Right renal cortex interstitium (tissue), 3 donors: ENCODE measurements at places on chromosomes 5 and 9.
A peak's percentile ranks its signal among the peaks of the same experiment; 100 is the strongest.

DNA sequence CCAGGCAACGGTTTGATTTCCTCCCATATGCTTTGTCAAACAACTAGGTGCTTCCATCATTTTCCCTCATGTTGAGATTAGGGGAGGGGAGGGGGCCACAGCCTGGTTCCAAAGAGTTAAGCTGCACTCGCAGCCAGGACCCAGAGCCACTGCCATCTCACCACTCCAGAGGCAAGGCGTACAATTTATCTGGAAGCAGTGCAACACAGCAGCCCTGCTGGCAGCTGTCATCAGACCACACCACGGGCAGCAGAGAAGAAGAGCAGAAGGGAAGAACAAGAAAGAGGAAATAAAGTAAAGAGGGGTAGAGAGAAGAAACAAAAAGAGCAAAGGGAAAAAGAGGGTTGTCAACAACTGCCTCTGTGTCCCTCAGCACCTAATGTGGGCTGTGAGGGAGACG is 38.9 kb downstream of the MED27 start:
- DNase-seq: no peak

DNA sequence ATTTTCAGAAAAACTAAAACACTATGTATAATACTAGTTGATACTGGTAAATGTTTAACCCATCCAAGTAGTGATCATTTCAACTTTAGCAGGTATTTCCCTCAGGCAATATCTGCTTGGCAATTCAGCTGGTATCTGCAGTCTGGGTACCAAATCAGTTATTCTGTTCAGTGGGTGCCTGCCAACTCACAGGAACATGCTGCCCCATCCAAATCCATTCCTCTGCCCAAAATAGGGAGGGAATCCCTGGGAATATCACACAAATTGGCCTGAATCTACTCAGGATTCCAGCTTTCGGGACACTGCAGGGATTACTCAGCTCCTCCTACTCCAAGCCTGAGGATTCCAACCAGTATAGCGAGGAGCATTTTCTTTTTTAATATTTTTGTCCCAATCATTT is 61.7 kb upstream of the PDE4D start:
- no peak for DNase-seq

GRCh38 chr5:78985725-78986223 is 664 bp upstream of the ARSB start:
- no peak for DNase-seq

DNA sequence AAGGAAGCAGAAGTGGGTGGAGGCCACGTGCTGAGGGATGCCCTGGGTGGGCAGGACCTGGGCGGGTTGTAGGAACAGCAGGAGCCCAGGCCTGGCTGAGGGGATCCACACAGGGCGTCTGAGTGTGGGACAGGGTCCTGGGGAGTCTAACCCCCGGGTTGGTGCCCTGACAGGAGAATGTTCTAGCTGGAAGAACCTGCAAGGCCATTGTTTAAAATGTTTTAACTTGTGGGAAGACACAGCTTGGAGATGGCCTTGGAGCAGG is 33.9 kb upstream of the SUSD3 start:
- DNase-seq: no peak

DNA sequence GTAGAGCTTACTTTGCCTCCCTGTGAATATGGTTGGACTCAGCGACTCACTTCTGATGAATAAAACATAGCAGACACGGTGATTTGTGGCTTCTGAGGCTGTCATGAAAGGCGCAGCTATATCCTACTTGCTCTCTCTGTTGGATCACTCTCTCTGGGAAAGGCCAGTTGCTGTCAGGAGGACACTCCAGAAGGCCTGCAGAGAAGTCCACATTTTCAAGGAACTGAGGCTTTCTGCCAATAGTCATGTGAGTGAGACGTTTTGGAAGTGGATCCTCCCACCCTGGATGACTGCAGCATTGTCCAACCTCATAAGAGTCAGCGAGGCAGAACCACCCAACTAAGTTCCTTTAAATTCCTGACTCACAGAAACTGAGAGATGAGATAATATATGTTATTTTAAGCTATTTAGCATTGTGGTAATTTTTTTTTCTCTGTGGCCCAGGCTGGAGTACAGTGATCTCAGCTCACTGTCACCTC is 156.0 kb upstream of the MAST4 start:
- no peak for DNase-seq

GRCh38 chr9:34985311-34985899 is 4.1 kb upstream of the DNAJB5 start:
- no peak for DNase-seq

DNA sequence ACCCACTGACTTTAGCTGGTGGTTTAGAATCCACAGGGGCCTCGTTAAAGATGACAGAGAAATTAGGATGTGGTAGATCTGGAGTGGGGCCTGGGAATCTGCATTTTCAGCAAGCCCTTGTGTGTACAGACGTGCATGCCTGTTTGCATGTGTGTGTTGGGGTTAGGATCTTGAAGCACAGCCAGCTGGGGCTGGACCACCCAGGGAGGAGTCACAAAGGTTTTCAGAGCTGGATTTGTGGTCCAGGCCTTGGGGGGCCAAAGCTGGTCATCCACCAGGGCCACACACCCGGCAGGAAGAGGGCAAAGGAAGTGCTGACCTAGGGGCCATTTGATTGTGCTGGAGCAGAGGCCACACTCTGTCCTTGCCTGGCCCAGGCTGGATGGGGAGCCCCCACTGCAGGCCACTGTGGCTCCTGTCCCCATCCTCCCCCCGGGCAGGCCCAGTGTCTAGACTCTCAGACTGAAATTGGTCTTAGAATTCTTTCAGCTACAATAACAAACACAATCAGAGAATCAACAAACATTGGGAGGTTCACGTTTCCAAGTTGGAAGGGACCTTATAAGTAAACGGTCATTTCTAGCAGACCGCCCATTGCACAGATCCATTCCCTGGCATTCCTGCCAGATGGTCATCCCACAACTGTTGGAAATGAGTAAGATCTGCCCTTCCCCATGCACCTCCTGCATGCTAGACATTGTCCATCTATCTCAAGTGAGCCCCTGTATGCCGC is 10.3 kb downstream of the CDX1 start:
- no peak for DNase-seq

- DNase-seq: no peak
These were observed 135.2 kb downstream of the PTTG1 start for GRCh38 chr5:160556846-160557245.

- no peak for DNase-seq
These were observed 42.7 kb upstream of the FUBP3 start for GRCh38 chr9:130536701-130537107.

DNA sequence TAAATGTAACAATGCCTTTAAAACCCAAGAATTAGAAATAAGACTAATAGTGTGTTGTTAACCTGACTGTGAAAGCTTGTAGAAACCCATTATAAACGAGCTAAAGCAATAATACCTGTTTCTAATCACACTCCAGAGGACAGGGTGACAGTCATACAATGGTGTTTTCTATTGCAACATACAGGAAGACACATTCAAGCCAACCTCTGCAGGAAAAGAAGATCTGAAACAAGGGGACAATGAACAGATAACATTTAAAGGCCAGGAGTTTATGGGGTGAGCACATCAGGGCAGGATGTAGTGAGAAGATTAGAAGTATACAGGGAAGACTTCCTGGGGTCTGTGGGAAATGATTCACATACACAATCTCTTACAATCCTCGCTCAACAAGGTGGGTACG is 13.8 kb downstream of the BARHL1 start:
- DNase-seq: no peak

- no peak for DNase-seq
These were observed 37.6 kb downstream of the STC2 start for GRCh38 chr5:173290477-173291131.

DNA sequence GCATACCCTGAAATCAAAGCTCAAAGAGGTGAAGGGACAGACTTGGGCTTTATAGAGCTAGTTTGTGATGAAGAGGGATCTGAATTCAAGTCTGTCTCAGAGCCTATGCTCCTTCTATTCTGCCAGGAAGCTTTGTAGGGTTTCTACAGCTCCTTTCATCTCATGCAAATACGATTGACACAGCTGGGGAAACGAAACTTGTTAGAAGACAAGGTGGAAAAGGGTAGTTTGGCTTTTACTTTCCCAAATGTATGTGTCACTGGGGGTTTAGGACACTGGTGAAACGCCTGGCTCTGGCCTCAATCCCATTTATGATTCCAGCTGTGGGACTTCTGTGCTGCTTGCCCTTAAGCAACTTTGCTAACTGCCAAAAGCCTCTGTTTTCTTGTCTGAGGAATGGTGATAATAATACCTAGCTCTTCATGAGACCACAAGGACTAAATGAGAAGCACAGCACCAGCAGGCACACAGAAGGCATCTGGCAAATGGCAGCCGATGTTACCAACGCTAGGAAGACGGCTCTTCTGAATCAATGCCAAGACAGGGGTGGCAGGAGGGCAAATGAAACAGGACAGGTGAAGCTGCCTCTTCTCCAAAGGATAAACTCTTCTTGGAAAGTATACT is 70.3 kb upstream of the EQTN start:
- DNase-seq: no peak

GRCh38 chr5:135391116-135391868 is 7.7 kb downstream of the MACROH2A1 start:
- no peak for DNase-seq

GRCh38 chr5:157469073-157469472 is 9.1 kb downstream of the NIPAL4 start:
- no peak for DNase-seq

DNA sequence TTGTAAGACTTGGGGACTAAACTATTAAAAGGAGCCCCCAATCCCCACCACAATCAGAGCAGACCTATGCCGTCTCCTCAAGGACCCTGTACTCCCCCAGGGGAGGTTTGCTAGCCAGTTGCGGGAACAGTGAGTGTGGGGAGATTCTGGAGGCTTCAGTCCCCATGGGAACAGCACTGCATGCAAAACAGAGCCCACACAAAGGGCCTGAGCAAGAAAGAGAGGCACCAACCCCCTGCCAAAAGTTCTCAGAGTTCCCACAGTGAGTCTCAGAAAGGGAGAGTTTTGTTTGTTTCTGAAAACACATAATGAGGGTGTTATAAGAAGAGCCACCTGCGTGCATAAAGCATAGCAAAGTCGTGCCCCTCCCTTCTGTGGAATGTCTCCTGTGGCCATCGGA is 56.6 kb downstream of the CFAP90 start:
- no peak for DNase-seq

- DNase-seq: no peak
These were observed 86.2 kb upstream of the ANXA1 start for GRCh38 chr9:73065439-73065838.

GRCh38 chr5:9046756-9047481 is 499.0 kb downstream of the SEMA5A start:
- no peak for DNase-seq

DNA sequence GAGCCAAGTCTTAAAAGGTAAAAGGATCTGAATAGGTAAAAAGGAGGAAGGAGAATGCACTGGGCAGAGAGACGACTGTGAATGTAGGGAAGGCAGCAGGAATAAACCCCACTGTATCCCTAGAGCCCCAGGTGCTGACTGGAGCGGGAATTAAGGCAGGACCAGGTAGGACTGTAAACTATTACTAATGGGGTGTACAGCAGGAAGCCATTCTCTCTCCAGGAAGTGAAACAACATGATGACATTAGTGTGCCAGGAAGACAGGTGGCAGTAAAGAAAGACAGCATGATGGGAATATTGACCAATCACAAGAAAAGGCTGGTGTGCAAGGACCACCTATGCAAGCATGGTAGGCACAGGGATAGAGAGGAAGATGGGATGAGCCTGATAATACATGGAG is 433.0 kb downstream of the DNAH5 start:
- DNase-seq: no peak

DNA sequence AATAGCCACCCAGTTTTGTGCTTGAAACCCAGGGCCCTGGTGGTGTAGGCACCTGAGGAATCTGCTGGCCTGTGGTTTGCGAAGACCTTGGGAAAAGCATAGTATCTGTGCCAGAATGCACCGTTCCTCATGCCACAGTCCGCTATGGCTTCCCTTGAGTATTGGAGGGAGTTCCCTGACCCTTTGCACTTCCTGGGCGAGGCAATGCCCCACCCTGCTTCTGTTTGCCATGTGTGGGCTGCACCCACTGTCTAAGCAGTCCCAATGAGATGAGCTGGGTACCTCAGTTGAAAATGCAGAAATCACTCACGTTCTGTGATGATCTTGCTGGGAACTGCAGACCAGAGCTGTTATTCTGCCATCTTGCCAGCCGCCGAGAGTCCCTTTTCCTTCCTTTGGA is 483.5 kb downstream of the AGTPBP1 start:
- no peak for DNase-seq

GRCh38 chr5:107418902-107419301 is 251.8 kb downstream of the EFNA5 start:
- no peak for DNase-seq

DNA sequence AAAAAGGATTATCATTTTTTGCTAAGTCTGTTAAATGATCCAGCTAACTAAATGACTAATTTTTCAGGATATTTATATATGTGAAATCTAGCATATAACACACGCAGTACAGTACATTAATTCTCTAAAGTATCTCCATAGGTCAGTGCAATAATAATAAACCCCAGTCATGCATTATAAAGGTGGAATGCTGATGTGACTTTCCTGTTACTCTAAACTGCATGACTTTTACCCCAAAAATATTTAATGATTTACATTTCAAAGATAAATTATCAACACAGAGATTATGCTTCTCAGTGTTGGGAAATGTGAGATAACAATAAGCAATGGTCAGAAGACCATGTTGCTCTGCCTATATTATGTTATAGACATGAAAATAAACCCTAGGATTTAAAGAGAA is 34.1 kb upstream of the PAM start:
- DNase-seq: no peak

- DNase-seq: no peak
These were observed 642.3 kb downstream of the DMRTA1 start for GRCh38 chr9:23088932-23089364.

GRCh38 chr5:38847559-38848347 is 1.9 kb downstream of the OSMR start:
- DNase-seq: no peak

- DNase-seq: no peak
These were observed 423.5 kb downstream of the TAF11L14 start for GRCh38 chr5:18057725-18058124.

GRCh38 chr5:91182763-91183162 is 200.4 kb downstream of the ARRDC3 start:
- DNase-seq: no peak

DNA sequence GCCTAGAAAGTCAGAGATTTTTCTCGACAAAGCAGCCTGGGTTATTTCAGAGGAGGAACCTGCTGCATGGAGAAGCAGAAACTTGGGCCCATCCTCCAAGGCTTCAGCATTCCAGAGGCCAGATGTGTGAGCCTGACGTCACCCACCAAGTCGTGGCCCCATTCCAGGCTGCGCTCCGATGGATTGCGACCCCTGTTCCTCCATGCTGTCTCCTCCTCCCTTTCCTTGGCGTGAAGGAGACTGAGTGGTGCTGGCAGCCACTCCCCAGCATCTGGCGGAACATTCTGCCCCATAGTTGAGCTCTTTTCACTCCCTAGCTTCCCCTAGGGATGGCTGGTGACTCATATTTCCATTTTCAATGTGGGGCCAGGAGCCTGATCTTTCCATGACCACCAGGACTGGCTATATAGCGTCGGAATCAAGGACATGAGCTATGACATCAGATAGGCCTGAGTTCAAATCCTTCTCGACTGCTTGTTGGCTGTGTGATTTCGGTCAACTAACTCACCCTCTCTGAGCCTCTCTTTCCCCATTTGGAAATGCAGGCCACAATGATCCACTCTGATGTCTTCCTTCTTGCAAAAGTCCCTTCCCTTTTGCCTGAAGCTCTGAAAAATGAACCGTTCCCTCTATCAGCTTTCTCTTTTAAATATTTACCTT is 24.5 kb upstream of the DUSP1 start:
- peak; percentile 78 for DNase-seq
